ENCODE measurements at places on chromosomes 7 and 10.

GRCh38 chr10:110881905-110882304, 10.2 kb downstream of the PDCD4 start:
- no peak for DNase-seq

DNA sequence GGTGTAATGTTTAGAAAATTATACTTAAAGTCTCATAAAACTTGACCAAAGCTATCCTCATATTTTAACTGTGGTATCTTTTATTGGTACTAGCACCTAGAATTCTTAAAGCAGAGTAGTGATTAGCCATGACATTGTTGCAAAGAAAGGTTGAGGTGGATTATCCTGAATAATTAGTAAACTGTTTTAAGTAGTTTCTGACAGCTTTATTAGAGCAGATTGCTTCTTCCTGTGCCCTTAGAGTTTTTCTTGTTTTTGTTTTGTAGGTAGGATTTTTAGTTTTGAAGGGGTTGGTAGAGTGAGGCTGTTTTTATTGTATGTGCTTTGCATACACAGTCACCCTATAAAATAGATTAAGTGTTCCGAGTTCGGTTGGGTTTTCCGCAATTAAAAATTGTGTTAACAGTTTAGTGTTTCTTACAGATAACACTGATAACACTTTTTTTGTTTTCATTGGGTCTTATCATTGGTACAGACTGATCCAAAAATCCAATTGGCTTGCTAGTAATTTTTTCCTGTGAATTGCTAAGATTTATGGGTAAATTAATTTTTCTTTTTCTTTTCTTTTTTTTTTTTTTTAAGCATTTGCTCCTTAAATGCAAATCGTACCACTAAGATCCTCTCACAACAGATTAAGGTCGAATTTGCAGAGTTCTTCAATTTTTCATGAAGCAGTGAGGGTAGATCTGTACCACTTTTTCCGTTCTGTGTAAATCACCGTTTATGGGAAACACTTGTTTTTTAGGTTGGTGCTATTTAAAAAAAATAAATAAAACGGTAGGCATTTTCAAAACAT, 2.1 kb upstream of the PBLD start:
- DNase-seq: no peak

DNA sequence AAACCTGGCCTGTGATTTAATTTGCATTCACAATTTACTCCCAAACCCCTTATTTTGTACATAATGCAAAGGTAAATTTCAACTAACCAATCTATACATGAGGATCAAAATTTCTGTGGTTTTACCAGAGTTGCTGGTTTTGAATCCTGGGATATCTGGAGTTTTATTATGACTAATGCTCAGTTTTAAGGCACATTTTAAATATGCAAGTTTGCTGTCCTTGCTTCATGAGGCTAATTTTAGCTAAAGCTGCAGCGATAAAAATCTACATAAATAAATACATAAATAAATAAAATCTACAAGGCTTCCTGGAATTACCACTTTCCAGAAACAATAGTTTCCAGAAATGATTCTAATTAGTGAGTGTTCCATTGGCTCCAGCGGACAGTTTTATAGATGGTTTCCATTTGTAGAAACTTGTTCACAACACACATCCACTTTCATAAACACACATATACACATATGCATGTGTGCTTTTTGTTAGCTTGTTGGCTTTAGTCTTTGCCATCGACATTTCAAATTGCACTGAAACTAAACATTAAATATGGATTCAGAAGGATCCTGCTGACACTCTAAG, 339.5 kb upstream of the NRP1 start:
- DNase-seq: no peak

DNA sequence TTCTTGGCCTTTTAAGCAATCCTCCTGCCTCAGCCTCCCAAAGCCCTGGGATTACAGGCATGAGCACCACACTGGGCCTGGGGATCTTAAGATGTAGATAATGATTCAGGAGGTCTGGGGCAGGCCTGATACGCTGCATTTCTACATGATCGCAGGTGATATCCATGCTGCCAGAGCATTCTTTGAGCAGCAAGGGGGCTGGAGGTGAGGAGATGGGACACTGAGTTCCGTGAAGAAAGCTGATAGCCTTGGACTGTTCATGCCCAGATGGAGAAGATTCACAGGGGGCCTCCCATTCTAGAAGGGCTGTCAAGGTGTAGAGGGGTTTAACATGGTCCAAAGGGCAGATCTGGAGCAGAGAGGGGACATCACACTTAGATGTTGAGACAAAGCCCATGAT, 480.3 kb downstream of the RPS24 start:
- DNase-seq: no peak
